NCI-H748 treated with DMSO at 0.1 percent for 48 hours (cell line): ENCODE measurements at places on chromosomes 3 and 15.

- no peak for DNase-seq
Measured at GRCh38 chr3:46998121-46998851, 18.8 kb downstream of the NBEAL2 start.

DNA sequence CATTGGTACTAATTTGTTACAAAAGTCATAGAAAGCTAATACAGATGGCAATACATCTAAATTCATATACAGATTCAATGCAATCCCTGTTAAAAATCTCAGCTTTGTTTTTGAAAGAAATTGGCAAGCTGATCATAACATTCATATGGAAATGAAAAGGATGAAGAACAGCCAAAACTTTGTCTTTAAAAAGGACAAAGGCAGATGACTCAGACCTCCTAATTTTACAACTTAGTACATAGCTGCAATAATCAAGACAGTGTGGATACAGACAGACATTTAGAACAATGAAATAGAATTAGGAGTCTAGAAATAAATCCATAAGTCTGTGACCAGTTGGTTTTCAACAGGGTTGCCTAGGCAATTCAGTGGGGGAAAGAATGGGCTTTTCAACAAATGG lies 63.3 kb downstream of the AQP9 start:
- no peak for DNase-seq

- DNase-seq, result no peak
Measured at GRCh38 chr15:39554746-39555387, 26.0 kb upstream of the THBS1 start.

DNA sequence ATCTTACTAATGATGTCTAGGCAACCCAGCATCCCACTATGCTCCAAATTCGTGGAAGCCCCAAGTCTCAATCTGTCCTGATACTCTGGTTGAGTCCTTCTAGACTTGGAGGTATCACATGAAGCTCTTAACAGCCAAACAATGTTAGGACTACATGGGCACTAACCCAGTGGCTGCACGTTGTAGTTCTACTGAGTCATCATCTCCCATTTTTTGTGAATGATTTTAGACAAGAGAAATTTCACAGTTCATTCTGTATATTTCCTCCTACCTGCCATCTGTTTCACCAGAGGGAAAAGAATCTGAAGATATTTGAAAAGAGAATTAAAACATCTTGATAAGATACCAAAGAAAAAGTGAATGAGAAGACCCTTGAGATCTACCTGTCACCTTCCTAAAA lies 9.8 kb upstream of the WWTR1 start:
- no peak for DNase-seq

DNA sequence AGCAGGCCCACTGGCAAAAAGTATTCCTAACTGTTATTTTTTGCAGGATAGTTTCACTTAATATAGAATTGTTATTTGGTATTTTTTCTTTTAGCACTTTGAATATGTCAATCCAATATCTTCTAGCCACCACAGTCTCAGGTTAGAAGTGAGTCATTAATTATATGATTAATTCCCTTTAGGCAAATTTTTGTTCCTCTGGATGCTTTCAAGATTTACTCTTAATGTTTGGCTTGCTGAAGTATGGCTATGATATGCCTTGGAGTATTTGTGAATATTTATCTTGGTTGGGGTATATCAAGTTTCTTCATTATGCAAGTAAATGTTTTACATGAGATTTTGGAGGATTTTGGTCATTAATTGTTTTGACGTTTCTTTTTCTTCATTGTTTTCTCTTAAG lies 152.1 kb upstream of the ALCAM start:
- no peak for DNase-seq

DNA sequence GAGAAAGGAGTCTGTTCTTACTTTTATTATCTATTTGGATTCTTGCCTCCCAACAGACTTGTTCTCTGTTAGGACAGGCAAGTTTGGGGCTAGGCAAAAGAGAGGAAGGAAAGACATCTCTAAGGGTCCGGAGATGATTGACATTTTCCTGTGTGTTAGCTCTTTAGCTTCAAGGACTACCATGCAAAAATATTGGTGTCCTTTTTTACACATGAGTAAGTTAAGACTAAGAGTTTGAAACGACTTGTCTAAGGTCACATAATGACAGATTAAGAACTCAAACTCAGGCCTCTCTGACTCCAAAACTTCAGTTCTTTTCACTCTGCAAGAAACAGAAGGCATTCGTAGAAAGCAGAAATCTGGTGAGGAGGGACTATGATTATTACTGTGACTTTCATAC lies 5.9 kb downstream of the LMCD1 start:
- DNase-seq, result no peak

GRCh38 chr3:12545473-12545791 lies at the start of gene MKRN2OS:
MKRN2OS (minus strand) TSS chr3:12545499; CDS start chr3:12545464, 35 bp downstream.
- no peak for DNase-seq

- DNase-seq, result no peak
Measured at GRCh38 chr3:61092870-61093269, 158.4 kb downstream of the FHIT start.

GRCh38 chr15:85616549-85617110 lies 178.1 kb downstream of the KLHL25 start:
- no peak for DNase-seq

DNA sequence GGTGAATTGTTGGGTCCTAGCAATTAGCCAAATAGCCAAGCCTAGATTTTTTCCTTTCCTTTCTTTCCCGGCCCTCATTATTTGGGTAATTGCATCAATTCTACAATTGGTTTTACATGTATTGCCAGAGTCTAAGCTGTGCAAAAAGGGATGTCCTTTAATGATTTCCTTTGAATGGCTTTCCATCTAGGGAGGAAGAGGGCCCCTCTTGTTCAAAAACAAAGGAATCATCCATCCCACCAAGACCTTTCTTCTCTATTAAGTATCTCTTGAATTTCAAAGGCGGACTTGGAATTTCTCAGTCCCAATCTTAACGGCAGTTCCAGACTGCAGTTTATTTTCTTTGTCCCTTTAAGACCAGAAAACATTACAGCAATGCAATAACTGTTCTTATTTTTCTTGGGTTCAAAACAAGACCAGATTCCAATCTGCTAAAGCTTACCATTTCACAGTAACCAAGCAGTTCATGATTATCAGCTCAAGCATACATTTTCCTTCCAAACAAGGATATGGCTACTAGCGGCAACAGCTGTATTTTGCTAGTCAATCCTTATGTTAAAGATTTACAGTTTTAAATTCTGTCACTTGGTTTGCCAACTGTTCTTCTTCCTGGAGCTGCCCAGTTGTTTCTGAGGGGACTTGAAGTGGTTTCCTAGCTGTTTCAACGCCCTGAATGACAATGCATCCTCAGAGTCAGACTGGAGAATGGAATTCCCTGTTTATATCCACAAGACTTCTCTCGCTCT lies 91.4 kb upstream of the LRIG1 start:
- no peak for DNase-seq

- DNase-seq, result no peak
Measured at GRCh38 chr3:43867436-43868072, 176.8 kb downstream of the ABHD5 start.
